ENCODE measurements at places on chromosomes 7 and 10. TPM values are rescaled to one million over a fixed set of nuclear protein-coding genes. Genes with fewer than 3 reads are reported as not detected.

DNA sequence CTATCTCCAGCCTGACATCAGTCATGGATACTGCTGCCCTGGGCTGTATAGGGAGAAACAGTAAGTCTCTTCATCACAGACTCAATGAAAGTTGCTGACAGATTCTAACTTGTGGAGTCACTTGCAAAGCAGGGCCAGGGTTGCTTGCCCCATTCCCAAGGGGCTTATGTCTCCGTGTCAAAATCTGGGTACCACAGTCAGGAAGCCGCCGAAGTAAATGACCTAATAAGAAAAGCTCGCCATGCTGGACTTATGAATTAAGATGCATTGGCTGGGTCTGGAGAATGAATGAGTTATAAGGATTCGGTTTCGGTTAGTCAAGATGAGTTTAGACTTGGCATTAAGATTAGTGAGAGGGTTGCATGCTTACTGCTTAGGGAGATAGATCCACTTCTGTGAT, 10.8 kb upstream of the OR6V1 start:
- DNase-seq = no peak
- H3K36me3 ChIP-seq = no peaks in the 10 kb centered on the region
- no peak overlapping the region for H3K27ac ChIP-seq
- no peaks in the 10 kb centered on the region for H3K27me3 ChIP-seq

DNA sequence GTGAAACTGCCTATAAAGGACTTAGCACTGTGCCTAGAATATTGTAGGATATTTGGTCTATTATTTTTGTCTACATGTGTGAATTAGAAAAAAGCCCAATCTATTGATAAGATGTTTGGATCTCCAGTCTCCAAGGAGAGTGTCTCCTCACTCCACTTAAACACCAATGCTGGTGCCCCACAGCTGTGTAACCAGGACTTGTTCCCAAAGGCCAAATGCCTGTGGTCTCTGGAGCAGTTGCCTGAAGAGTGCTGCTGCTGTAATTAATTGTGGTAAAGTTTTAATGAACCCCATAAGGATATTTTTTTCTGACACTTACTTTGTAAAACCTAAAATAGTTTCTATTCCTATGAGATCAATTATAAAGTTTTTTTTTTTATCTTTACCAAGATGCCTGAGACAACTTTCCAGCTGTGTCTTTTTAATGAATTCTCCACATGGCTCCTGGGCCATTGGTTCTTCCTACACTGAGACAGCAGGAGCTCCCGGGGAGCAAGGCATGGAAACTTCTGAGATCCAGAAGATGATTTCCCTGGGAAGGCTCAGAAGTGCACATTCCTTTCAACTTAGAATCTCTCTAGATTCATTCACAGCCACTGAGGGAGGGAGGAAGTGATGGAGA, 11.2 kb upstream of the OR2A5 start:
- no peak overlapping the region for H3K27ac ChIP-seq
- no peaks in the 10 kb centered on the region for H3K27me3 ChIP-seq
- no peak overlapping the region for H3K4me3 ChIP-seq
- no peak for DNase-seq
- H3K4me1 ChIP-seq = no peaks in the 10 kb centered on the region
- H3K36me3 ChIP-seq = no peaks in the 10 kb centered on the region

GRCh38 chr10:112790030-112790429, 160.0 kb upstream of the TCF7L2 start:
- DNase-seq = peak; percentile 2
- peaks cover 13% of the 10 kb centered on the region for H3K4me1 ChIP-seq
- H3K27me3 ChIP-seq = no peaks in the 10 kb centered on the region
- H3K4me3 ChIP-seq = no peak overlapping the region
- H3K27ac ChIP-seq = no peak overlapping the region

GRCh38 chr7:19674266-19674960, 34.4 kb downstream of the POLR1F start:
- H3K4me1 ChIP-seq = no peaks in the 10 kb centered on the region
- no peaks in the 10 kb centered on the region for H3K27me3 ChIP-seq
- DNase-seq = no peak
- H3K36me3 ChIP-seq = no peaks in the 10 kb centered on the region

Gene ASB4
- total RNA-seq = 1.5 TPM

DNA sequence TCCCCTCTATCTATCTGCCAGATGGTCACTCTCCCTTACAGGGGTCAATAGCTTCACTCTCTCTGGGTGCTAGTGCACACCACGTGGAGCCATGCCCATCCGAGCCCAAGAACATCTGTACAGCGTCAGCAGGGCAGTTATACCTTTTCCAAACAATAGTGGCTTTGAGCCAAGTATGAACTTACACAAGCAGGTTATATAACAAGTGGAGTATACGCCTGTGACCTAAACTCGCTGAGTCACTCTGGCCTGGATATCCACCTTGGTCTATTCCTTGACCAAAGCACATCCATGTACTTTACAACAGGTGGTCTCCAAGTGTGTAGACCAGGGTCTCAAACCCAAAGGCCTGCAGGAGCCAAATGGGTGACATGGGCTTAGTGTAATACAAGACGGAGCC, 20.3 kb downstream of the PLAC9 start:
- DNase-seq = no peak
- H3K27me3 ChIP-seq = no peaks in the 10 kb centered on the region
- H3K27ac ChIP-seq = peak overlapping the region; percentile 5
- H3K4me1 ChIP-seq = peaks cover 10% of the 10 kb centered on the region
- H3K4me3 ChIP-seq = no peak overlapping the region
- H3K36me3 ChIP-seq = peaks cover 73% of the 10 kb centered on the region

DNA sequence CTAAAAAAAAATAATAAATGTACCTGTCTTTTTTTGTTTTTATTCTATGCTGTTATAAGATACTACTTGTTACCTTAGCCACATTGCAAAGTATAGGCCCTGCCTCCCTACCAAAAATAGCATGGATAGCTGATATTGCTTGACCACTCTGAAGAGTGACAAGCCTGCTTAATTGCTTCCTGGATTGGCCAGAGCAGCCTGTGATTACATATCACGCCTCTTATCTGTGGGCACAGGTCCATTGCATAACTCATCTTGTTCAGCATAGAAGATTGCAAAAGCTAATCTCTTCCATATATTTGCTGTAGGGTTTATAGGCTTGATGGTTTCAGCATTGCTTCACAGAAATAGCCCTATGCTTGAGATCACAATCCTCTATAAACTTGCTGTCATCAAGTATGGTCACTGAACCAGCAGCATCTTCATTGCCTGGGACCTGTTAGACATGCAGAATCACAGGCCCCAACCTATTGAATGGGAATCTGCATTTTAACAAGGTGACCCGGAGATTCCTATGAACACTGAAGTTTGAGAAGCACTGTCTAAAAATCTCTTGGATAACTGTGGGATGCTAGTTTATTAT, 280.8 kb upstream of the CDC14C start:
- DNase-seq = no peak
- H3K4me1 ChIP-seq = no peaks in the 10 kb centered on the region
- no peaks in the 10 kb centered on the region for H3K36me3 ChIP-seq
- H3K27me3 ChIP-seq = no peaks in the 10 kb centered on the region
- H3K27ac ChIP-seq = no peak overlapping the region

DNA sequence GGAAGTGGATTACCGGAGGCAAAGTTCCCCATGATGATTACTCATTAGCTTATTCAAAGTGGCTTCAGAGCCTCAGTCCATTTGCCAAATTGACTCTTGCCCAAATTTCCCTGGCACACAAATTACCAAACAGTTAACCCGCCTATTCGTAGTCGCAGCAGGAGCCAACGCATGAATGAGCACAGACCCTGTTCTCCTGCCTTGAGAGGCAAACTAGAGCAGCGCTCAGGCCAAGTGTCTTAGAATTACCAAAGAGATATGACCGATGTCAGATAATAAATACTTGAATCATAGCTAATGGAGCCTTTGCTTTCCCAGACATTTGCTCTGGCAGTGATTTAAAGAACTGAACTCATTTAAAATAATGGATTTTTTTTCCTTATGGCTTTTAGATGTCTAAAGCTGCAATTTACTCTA, 64.9 kb downstream of the CTTNBP2 start:
- no peaks in the 10 kb centered on the region for H3K27me3 ChIP-seq
- peak overlapping the region; percentile 62 for H3K27ac ChIP-seq
- H3K4me1 ChIP-seq = peaks cover 45% of the 10 kb centered on the region
- peak; percentile 83 for DNase-seq
- H3K4me3 ChIP-seq = no peak overlapping the region

GRCh38 chr10:124500757-124501156, 39.1 kb downstream of the LHPP start:
- no peak overlapping the region for H3K4me3 ChIP-seq
- no peak for DNase-seq
- H3K4me1 ChIP-seq = no peaks in the 10 kb centered on the region

All from right atrium auricular region (tissue), 2 donors.